Glutamatergic neuron (in vitro differentiated cells): ENCODE measurements at places on chromosomes 3 and 15. TPM values are rescaled to one million over a fixed set of nuclear protein-coding genes. Genes with fewer than 3 reads are reported as not detected.

LMAN1L gene
- not detected for total RNA-seq

- DNase-seq: no peak
These were observed 47.6 kb downstream of the GAP43 start for GRCh38 chr3:115670911-115671310.

- DNase-seq: no peak
These were observed 146.9 kb upstream of the GADL1 start for GRCh38 chr3:31041161-31041978.

POLQ gene
- 2.4 TPM for total RNA-seq

- DNase-seq: no peak
These were observed 381.0 kb downstream of the SOX2 start for GRCh38 chr3:182092662-182093262.

TMEM207 gene
- not detected for total RNA-seq

DNA sequence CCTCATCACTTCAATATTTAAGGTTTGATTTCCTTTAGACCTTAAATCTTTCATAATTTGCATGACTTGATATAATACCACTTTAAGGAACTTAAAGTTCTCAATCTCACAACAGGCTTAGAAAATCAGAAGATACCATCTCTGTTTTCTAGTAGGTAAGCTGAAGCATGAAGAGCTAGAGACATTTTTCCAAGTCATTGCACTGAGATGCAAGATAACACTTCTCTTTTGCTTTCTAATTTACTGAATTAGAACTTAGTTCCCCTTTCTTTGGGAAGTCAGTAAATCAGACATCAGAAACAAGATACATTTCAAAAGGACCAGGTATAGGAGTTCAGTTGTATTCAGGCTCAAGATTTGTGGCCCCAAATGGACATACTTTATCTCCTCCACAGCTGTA is 79.7 kb downstream of the DZIP3 start:
- DNase-seq: no peak

KNL1 gene
- total RNA-seq: 4.0 TPM

- no peak for DNase-seq
These were observed 325.4 kb upstream of the AGTR1 start for GRCh38 chr3:148372206-148372875.

ESYT3 gene
- not detected for total RNA-seq

CPN2 gene
- total RNA-seq: not detected

DNA sequence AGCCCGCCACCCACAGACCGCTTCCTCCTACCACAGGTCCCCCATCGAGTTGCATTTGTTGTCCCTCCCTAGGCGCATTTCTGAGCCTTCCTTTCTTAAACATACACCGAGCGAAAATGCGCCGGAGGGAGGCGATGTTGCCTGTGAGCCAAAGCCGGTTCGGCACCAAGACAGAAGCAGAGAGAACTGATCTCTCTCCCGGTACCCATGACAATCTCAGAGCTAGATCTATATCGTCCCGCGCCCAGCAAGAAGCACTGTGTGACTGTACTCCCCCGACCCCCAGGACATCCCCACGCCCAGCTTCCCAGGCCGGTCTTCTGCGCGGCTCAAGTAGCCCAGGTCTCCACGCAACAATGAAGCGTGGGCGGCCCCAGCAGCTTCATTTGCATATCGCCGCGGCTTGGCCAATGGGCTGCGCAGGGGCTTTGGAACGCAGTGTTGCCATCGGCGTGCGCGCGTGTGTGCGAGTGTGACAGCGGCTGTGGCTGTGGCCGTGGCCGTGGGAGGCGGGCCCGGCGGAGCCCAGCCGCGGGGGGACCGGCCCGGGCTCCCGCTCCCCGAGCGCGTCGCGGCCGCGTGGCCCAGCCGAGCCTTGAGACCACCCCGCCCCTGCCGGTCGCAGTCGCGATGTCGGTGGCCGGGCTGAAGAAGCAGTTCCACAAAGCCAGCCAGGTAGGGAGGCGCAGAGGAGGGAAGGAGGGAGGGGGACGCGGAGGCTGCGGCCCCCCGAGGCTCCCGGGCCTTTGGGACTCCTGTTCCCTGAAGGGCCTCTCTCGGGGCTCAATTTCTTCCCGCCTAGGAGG is at the start of gene SH3GL3:
TSS of gene SH3GL3 (plus strand) at position 438 of the 806 bp plus-strand sequence. CDS start at position 631, 193 bp downstream.
- DNase-seq: peak; percentile 86

GRCh38 chr3:131597816-131598215 is 95.0 kb upstream of the MRPL3 start:
- DNase-seq: no peak

DAG1 gene
- total RNA-seq: 46.8 TPM

ATP13A5 gene
- not detected for total RNA-seq

- peak; percentile 57 for DNase-seq
These were observed 3.3 kb upstream of the NDN start for GRCh38 chr15:23690450-23690852.

- DNase-seq: no peak
These were observed 23.0 kb downstream of the ACSBG1 start for GRCh38 chr15:78211189-78211921.

DNA sequence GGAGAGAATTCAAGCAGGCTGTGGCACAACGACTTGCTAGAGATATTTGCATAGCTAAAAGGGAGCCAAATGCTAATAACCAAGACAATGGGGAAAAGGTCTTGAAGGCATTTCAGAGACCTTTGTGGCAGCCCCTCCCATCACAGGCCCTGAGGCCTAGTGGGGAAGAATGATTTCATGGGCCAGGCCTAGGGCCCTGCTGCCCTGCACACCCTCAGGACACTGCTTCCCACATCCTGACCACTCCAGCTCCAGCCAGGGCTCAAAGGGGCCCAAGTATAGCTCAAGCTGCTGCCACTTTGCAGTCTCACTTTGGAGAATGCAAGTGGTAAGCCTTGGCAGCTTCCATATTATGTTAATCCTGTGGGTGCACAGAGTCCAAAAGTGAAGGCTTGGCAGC is 21.5 kb upstream of the PTPN23 start:
- no peak for DNase-seq

PODXL2 gene
- 139 TPM for total RNA-seq

SST gene
- total RNA-seq: 1,741 TPM

ALDH1A2 gene
- not detected for total RNA-seq
